CD4-positive, alpha-beta memory T cell (primary cell): ENCODE measurements at places on chromosomes 1 and 21.

- DNase-seq: no peak
Observed at GRCh38 chr1:24884751-24885150, 45.3 kb downstream of the RUNX3 start.

DNA sequence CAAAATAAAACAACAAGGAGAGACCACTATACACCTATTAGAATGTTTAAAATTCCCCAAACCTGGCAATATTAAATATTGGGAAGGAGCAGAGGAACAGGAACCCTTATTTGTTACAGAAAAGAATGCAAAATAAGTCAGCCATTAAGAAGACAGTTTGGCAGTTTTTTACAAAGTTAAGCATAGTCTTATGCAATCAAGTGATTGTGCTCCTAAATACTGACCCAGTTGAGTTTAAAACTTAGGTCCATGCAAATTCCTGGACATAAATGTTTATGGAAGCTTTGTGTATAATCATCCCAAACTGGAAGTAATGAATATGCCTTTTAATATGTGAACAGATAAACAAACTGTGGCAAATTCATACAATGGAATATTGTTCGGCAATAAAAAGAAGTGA lies 72.9 kb upstream of the RGS4 start:
- DNase-seq: no peak

DNA sequence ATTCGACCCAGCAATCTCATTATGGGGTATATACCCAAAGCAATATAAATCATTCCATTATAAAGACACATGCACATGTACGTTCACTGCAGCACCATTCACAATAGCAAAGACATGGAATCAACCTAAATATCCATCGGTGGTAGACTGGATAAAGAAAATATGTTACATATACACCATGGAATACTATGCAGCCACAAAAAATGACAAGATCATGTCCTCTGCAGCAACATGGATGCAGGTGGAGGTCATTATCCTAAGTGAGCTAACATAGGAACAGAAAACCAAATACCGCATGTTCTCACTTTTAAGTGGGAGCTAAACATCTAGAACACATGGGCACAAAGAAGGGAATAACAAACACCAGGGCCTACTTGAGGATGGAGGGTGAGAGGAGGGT lies 115.5 kb downstream of the PTPN14 start:
- no peak for DNase-seq

GRCh38 chr1:24897263-24898151 lies 32.6 kb downstream of the RUNX3 start:
- no peak for DNase-seq

DNA sequence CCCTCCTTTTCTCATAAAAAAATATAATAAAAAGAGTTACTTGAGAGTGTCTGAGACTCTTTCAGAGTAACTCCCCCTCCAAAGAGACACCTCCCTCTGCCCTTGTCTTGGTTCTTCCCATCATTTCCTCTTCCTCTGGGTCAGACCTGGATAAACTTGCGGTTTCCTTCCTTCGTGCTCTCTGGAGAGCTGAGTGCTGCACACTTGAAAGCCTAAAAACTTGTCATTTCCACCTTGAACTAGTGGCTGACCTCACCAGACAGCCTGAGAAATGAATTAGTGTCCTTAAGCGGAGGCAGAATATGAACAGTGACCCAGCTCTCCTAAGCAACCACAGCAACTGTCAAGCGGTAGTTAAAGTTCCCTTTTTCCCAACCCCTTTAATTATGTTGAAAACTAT lies 88.4 kb upstream of the PROX1 start:
- no peak for DNase-seq

- no peak for DNase-seq
Observed at GRCh38 chr1:65238010-65238409, 71.3 kb upstream of the DNAJC6 start.

- peak; percentile 72 for DNase-seq
Observed at GRCh38 chr1:58816072-58816746, 32.4 kb upstream of the JUN start.

- DNase-seq: no peak
Observed at GRCh38 chr1:238341395-238341794, 450.7 kb upstream of the ZP4 start.

- peak; percentile 14 for DNase-seq
Observed at GRCh38 chr1:200628223-200628881, 7.8 kb upstream of the KIF14 start.

- no peak for DNase-seq
Observed at GRCh38 chr1:157181258-157181657, 43.1 kb upstream of the ETV3 start.

GRCh38 chr1:78038491-78038939 lies 7.3 kb upstream of the GIPC2 start:
- DNase-seq: no peak

GRCh38 chr1:20610970-20611369 lies 22.1 kb downstream of the CDA start:
- no peak for DNase-seq

DNA sequence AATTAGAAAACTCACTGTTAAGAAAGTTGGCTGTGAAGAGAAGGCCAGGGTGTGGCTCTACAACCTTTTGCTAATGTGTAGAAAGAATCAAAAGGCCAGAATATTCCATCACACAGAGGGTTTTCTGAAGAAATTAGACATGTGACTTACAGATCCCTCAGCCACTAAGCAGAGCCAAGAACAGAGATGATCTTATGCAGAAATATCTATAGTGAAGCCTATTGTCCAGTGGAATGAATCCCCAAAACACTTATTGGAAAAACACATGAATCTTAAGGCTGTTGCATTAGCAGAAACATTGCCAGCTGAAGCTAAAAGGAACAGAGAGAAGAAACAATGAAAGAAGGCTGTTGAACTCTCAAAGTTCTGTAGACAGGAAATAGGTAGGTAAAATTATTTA lies 979.2 kb downstream of the MRPL39 start:
- DNase-seq: no peak

DNA sequence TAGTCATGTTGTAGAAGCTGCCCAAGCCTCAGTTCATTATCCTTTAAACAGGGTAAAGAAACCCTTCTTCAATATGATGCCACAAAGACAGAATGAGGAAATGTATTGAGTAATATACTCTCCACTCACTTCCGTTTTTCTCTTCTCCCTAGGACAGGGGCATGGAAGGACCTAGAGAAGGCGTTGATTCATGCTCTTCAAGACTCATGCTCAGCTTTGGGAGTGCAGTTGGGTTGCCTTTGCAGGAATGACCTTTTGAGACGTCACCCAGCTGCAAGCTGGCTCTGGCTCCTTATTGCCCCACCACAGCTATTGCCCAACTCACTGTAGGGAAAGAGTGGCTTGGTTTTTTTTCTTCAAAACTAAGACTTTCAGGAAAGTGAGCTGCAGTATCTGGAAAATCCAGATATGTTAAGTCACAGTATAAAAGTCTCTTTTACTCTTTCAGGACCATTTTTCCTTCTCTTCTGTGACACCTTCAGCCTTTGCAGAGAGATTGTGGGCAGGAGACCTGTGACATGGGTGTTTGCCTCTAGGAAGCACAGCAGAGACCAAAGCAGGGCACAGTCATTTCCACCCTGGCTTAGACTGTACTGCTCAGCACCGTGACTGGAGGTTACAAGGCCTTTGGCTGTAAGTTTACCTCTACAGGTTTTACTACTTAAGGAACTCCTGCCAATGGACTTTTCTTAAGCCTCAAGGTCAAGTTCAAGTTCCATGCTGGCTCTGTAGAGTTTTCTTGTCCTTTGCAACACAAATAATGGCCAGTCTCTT lies 39.5 kb downstream of the XCL2 start:
- no peak for DNase-seq

GRCh38 chr1:237033804-237034203 lies 8.2 kb upstream of the RYR2 start:
- no peak for DNase-seq

- DNase-seq: no peak
Observed at GRCh38 chr1:246709835-246710234, 14.4 kb upstream of the SCCPDH start.

DNA sequence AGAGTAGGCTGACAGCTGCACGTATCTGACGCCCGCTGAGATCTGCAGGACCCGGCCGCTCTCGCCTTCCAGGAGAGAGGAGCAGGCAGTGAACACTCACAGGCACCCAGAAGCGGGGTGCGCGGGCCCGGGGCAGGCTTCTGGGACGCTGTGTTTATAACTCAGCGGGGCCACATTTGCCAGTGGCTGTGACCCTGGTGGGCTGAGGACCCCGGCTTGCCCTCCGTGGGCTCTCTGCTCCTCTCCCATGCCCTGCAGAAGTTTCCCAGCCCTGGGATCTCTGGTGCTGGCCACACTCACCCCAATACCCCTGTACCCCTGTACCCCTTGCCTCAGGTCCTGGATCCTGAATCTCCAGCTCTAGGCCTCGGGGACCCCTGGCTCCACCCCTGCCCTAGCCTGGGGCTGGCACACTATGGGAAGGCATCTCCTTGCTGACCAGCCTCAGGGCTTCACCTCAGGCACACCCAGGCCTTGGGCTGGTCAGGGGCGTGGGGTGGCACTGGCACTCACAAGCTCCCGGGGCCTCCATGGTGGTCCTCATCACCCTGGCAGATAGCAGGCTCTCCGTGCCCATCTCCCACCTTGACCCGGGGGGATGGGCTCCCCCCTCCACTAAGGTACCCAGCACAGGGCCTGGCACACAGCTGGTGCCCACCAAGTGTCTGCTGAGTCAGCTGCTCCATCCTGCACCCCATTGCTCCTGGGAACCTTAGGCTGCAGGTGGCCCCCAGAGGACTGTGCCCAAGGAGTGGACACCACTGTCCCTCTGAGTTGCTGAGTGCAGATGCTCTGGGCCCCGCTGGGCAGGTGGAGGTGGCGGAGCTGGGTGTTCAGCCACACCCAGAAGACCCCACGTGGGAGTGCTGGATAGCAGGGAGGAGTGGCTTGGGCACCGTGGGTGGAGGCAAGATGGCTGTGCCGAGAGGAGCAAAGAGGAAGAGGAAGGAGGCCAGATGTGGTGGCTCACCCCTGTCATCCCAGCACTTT lies 32.4 kb downstream of the MORN1 start:
- no peak for DNase-seq

DNA sequence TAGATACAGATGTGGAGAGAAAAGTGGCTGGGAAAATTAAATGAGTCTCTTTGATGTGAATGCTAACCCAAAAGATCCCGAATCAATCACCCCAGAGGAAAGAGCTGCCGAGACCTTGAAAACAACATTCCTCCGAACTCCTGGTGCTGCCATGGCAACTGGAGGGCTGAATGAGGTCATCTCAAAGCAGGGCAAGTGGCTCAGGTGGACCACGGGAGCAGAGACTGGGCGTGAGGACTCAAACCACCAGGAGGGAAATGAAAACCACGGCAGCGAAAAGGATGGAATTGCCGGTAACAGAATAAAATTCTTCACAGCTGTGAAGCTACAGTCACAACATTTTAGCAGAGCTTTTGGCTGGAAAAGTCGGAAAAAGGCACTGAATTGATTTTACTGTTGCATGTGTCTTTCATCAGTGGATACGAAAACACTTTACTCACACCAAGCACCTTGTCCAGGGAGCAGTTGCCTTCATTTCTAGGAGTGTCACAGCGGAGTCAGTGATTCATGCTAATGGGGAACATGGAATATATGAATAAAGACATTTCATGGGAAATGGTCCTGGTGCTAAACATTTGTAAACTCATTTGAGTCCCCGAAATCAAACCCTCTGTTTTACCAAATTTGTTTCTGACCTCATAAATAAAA lies 23.2 kb upstream of the BECN2 start:
- no peak for DNase-seq

GRCh38 chr1:21904454-21904703 lies 32.7 kb downstream of the HSPG2 start:
- no peak for DNase-seq

GRCh38 chr21:36470294-36470693 lies 9.6 kb downstream of the CLDN14 start:
- no peak for DNase-seq

DNA sequence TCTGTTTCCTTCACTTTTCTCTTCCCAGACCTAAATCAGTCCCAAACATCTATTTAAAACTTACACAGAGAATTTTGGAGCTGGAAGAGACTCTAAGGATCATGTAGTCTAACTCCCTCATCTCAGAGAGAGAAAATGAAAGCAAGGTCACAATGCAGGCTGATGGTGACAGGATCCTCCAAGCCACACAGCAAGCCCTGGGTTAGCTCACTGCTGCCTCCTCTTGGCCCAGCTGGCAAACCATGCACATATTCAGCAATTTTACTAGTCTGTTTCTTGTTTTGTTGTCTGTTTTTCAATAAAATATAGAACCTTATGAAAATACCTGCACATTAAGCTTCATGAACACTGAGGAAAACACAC lies 27.7 kb upstream of the LY9 start:
- peak; percentile 83 for DNase-seq

- DNase-seq: no peak
Observed at GRCh38 chr21:28193189-28193588, 799.5 kb downstream of the LTN1 start.

DNA sequence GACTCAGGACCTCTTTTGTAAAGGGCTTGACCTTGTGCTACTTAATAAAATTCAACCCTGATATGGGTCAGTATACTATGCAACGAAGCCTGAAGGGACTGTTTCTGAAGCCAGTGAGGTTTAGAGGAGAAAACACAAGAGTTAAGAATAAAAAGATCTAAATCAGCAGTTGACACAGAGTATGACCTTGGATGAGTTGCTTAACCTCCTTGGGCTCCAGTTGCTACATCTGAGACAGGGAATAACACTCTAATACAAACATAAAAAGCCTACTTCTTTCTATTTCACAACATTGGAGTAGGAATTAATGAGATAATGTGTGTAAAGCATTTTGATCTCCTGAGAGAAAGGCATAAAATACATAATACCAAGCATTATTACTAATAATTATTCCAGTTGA lies 882.4 kb upstream of the ADGRL2 start:
- DNase-seq: no peak

GRCh38 chr1:91712981-91713841 lies 172.7 kb downstream of the TGFBR3 start:
- DNase-seq: peak; percentile 26

DNA sequence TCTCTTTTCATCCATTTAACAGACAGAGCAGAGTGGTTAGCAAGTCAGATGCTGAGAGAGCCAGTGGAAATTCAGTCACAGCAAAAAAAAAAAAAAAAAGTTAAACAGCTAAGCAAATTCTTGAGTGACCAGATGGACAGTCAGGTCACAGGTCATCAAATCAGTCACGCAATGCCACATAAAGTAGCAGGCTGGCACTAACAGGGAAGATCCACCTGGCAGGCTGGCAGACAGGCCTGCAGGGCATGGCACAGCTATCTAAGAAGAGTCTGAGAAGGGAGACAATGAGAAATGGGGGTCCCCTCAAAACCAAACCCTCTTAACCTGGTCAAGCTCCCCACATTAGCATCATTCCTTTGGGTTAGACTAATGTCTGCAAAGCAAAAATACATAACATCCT lies 371.9 kb downstream of the TTLL7 start:
- DNase-seq: no peak

GRCh38 chr1:94934551-94934950 lies 7.6 kb upstream of the CNN3 start:
- no peak for DNase-seq

DNA sequence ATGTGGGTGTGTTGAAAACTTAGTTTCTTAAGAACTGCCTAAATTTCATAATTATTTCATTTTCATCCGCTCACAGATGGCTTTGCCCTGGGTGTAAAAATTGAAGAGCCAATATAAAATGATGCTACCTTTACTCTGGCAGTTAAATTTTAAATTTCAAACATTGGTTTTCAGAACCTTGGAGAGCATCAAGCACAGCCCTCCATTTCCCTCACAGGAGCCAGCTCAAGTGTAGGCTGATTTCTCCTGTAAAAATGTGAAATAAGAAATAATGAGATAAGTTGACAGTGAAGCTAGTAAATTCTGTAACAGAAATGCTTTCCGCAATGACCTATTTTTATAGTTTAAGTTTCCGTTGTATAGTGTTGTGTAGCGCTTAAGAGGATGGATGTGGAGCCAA lies 53.9 kb upstream of the AKT3 start:
- no peak for DNase-seq

- DNase-seq: no peak
Observed at GRCh38 chr1:12232221-12232620, 2.4 kb downstream of the VPS13D start.
